Stimulated activated CD4-positive, alpha-beta T cell treated with anti-CD3 and anti-CD28 coated beads, Interleukin-4, amount 100 ng/mL, for 4 hours (primary cell): ENCODE measurements at places on chromosomes 3 and 15.

GRCh38 chr3:140236836-140237501 is 302.0 kb downstream of the CLSTN2 start:
- no peak for DNase-seq

GRCh38 chr3:54206874-54207273 is 84.5 kb downstream of the CACNA2D3 start:
- DNase-seq = no peak

DNA sequence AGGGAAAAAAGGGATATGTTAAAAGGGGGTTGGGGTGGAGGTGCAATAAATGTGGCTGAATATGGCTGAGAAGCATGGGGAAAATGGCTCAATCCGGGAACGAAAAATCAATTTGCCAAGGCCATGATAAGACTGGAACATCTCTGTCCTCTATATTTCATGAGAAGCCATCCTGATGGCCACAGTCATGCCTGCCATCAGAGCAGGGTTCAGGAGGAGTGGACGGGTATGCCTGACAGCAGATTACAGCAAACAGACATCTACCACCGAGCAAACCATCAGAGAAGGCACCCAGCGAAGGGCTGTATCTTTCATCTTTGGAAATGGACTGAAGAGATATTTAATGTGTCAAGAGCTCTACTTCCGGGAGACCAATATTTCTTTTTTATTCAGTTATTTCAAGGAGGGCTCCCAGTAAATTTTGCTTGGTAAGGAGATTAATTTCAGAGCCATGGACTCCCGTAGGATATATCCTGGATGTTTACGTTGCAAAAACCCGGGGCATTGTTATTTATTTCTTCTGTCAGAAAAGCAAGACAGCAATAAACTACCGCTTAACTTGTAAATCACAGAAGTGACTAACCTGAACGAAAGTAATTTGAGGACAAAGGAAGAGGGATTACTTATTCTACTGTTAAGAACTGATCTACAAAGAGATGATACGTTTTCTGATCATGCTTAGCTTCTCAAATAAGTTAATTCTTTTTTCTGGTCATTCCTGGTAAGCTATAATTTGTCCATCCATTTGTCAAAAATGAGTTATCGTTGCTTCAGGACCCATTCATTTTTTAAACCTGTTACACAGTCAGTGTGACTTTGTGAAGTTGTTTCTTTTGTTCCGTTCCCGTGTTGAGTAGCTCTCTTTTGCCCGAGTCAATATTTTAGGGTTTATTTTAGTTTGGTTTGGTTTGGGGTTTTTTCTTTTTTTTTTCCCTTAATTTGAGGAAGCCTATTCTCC is 80.6 kb upstream of the CHD2 start:
- DNase-seq = no peak

GRCh38 chr3:41716471-41716870 is 245.4 kb downstream of the ULK4 start:
- DNase-seq = no peak

DNA sequence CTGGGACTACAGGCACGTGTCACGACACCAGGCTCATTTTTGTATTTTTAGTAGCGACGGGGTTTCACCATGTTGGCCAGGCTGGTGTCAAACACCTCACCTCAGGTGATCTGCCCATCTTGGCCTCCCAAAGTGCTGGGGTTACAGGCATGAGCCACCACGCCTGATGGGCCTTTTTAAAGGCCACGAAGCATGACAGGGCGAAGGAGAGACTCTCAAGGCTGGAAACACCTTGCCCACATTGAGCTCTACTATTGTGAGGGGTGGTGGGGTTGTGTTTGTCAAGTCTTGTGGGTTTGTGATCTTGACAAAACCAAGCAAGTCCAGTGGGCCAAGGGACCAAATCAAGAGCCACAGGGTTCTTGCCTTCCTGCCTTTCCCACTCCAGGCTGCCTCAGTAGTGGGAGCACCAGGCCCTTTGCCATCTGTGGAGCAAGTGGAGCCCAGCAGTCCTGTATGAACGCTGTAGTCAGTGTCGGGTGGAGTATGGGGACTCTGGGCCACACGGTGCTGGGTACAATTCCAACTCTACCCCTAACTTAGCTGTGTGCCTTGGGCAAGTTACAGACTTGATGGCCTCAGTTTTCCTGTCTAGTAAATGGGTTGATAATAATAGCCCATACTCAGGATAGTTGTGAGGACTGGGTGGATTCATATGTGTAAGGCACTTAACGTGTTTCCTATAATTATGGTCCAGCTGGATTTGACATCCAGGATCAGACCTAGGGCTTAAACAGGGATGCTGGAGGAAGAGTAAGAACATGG is 33.3 kb downstream of the EDEM1 start:
- no peak for DNase-seq

DNA sequence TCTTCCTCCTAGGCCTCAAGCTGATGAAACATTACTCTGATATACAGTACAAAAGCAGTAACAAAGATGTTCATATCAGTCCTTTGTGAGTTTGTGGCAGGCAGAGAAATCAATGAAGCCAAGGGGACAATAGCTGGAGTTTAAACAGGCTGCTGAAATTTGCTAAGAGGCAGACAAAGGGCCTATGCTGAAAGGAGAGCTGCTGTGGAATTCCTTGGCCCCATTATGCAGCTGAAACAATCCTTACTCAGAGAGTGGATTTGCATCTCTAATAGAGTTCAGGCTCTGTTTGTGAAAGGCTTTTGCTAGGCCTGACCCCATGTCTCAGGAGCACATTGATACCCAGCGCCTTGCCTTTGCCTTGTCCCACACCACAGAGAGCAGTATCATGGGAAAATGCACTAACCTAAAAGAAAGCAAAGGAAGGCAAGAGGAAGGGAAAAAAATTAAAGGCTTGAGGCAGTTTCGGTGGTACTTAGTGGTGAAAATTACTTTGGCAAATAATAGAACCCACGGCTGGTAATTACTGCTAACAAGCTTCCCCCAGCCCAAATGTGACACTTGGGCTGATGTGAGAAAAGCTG is 195.0 kb upstream of the EPHA3 start:
- no peak for DNase-seq

DNA sequence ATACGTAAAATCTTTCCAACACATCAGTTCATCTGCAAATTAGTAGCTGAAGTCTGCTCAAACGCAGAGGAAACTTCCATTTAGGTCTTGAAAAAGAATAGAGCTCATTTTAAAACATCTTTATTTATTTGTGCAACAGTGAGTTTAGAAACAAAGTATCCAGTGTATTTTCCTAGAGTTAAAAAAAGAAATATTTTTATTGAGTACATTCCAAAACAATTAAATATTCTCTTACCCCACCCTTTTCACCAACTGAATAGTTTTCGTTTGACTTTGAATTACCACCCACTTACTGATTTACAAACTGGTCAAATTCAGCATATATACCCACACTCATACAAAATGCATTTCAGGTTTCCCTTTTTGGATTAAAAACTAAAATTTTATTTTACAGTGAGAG is 104.7 kb downstream of the ZBTB20 start:
- DNase-seq = no peak

DNA sequence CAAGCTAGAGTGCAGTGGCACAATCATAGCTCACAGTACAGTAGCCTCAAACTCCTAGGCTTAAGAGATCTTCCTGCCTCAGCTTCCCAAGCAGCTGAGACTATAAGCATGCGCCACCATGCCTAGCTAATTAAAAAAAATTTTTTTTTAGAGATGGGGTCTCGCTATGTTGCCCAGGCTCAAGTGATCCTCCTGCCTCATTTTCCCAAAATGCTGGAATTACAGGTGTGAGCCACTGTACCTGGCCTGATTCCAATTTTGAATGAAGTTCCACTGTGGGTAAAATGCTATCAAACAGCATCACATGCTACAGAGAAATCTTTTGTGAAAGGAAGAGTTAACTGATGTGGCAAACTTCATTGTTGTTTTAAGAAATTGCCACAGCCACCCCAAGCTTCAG is 17.5 kb downstream of the ADPGK start:
- DNase-seq = no peak

DNA sequence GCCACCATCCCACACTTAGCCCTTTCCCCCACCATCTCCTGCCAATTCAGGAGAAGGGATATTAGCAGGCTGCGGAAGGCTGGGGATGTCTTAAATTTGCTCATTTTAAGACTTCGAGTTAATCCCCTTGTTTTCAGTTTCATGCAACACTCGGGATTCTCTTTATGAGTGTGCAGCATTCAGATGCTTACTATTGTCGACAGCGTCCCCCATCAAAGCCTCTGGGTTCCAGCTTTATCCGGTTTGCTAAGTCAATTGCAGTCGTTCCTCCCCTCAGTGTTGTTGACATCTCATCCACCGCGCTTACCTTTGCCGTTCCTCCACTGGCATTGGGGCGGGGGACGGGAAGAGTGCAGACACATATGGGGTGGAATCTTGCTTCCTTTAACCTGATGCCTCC is 220.2 kb downstream of the VPS13C start:
- DNase-seq = no peak

DNA sequence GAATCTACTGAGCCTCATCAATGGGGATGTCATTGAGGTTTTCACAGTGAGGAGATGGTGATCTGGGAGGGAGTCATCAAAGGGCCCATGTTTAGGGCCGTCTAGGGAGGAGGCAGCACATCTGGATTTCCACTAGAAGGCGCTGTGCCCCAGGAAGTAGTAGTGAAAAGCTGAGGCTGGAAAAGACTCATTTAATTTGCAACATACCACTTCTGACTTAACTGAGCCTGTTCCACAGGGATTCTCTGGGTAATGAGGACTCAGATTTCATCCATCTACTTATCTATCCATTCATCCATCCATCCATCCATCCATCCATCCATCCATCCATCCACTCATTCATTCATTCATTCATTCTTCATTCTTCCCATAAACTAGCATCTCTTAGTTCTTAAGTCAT is 17.4 kb upstream of the SHF start:
- peak; percentile 45 for DNase-seq
